ENCODE measurements at places on chromosomes 4 and X.

DNA sequence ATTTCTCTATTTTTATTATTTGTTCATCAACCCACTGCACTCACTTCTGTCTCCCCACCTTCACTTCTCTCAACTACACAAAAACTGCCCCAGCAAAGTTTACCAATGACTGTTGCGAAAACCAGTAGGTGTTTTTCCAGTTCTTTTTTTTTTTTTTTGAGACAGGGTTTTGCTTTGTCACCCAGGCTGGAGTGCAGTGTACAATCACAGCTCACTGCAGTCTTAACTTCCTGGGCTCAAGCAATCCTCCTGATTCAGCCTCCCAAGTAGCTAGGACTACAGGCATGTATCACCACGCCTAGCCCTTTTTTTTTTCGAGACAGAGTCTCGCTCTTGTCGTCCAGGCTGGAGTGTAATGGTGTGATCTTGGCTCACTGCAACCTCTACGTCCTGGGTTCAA, 24.1 kb upstream of the HPRT1 start:
- DNase-seq = no peak

GRCh38 chrX:125202591-125203248, 117.0 kb upstream of the TEX13C start:
- DNase-seq = no peak

GRCh38 chrX:10903523-10903922, 207.6 kb upstream of the HCCS start:
- no peak for DNase-seq

DNA sequence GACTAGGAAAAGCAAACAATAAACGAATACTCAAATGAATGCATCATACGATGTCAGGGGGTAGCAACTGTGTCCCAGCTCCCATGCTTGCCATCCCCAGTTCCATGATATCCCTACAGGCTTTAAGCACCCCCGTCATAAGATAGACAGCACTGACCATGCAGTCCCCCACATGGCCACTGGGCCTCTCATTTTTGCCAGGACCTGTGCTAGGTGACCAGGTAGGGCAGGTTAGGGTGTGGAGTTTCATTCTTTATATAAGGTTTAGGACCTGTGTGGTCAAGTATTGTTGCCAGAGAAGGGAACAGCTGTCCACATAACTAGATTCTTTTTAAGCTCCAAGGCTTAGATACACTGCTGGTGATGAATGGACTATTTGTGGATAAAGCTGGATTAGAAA, 9.7 kb downstream of the PPEF2 start:
- DNase-seq = no peak

DNA sequence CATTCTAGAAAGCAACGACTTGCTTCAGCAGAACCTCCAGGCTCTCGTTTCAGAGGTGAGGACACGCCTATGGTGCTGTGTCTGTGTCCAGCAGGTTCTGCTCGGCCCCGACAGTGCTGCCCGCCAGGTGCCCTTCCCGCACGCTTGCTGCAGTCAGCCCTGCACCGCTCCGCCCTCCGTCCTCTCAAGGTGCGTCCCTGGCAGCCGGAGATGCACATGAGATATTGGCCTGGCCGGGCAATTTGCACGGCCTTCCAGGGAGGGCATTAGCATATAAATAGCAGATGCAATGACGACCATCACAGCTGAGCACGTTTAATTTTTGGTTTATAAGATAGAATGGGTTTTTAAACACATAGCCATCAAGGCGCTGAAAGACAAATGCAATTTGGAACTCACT, 14.4 kb downstream of the UVSSA start:
- no peak for DNase-seq

DNA sequence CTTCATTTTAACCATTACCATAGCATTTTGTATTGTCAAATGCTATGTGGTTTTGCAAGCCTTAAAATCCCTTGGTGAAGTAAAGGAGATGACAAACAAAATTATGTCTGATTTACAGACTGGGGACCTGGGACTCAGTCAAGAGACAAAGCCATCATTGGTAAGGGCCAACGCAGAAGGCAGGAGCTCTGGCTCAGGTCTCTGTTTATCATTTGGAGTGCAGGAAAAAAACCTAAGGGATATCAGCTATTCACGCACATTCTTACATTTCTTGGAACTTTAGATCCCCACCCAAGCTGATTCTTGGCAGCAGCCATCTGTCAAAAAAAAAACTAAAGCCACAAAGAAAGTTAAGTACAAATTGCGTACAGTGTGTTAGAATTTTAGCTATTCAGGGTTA, 731.9 kb downstream of the STPG2 start:
- DNase-seq = no peak

- no peak for DNase-seq
Observed at GRCh38 chrX:69131886-69132285, 33.4 kb downstream of the PJA1 start.

- no peak for DNase-seq
Observed at GRCh38 chrX:150736475-150736874, 43.3 kb downstream of the MTMR1 start.

GRCh38 chrX:10831716-10832502, 211.5 kb upstream of the MID1 start:
- no peak for DNase-seq

DNA sequence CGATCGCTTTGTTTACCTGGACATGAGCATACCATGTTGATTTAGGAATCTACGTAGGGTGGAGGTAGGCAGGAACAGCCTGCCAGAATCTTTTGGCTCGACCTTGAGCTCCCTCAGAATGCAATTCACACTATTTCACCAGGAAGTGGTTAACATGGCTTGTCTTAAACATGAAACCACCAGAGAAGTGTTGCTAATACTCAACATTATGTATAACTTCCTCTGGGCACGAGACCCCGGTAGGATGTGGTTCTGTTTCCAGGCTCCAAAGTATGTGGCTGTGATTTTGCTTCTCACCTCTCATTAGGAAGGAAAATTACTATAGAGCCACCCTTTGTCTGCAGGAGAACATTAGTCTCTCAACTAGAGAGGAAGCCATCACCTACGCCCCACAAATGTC, 59.0 kb upstream of the VCX3B start:
- no peak for DNase-seq

GRCh38 chrX:123740006-123740405, 7.2 kb upstream of the THOC2 start:
- DNase-seq = no peak

DNA sequence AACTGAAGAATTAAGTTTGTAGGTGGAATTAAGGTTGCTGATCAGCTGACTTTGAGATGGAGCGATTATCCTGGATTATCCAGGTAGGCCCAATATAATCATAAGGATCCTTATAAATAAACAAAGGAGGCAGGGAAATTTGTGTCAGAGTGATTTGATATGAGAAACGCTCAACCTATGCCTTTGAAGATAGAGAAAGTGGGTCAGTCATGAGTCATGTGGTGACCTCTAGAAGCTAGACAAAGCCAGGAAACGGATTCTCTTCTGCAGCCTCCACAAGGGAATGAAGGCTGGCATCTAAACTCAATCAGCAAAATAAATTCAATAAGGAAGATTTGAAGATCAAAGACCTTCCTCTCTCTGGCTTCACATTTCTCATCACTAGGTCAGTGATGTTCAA, 41.5 kb upstream of the SMIM10 start:
- no peak for DNase-seq

DNA sequence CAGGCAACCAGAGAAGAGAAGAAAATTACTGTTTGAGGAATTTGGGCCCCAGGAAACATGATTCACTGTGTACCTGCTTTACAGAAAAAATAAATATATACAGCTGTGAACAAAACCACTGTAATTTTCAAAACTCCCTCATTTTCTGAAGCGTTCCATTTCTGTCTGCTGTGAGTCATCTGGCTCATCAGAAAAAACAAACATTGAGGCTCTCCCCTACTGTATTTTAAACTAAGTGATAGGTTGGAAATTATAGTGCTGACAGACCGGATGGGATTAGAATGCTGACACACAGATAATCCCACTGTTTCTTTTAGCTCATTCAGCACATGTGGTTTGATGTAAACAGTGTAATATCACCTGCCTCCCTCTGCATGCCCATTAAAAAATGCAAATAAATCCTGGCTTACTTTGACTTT, 847.0 kb downstream of the TRIML1 start:
- DNase-seq = peak; percentile 81

DNA sequence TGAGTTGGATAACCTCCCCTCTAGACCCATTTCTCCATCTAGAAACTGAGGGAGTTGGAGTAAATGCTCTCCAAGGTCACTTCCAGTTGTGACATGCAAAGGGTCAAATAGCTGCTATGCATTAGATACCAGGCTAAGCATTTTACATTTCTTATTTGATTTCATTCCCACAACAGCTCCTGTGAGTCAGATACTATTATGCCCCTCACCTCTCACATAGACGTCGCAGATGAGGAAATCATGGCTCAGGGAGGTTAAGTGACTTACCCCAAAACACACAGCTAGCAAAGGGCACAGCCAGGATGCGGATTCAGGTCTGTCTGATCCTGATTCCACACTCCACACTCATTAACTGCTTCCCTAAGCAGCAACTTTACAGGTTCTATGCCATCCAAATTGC, 57.7 kb downstream of the PRPS1 start:
- DNase-seq = no peak

- DNase-seq = no peak
Observed at GRCh38 chr4:56817840-56818491, 3.5 kb downstream of the SPINK2 start.

GRCh38 chrX:19852014-19853005, 35.1 kb downstream of the SH3KBP1 start:
- DNase-seq = peak; percentile 46

GRCh38 chr4:52265781-52266525, 214.8 kb downstream of the SPATA18 start:
- DNase-seq = no peak

GRCh38 chr4:108893468-108893867, 130.6 kb upstream of the ETNPPL start:
- no peak for DNase-seq

- DNase-seq = no peak
Observed at GRCh38 chr4:176210101-176210500, 14.7 kb upstream of the SPATA4 start.

DNA sequence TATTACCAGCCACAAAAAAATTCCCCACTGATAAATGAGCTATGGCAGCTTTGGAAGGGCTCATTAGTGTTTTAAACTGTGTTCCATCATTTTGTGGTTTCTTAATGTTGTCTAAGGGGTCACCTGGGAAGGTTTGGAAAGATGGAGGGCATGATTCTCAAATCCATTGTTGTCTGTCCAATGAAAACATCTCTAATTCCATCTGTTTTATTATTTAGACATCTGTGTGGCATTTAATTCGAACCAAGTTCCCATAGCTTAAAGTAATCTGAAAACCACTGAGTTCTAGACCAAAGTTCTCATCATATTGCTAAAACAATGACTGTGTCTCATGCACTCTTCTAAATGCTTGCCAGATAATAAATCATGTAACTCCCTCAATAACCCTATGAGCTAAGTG, 103.8 kb upstream of the PPP3CA start:
- no peak for DNase-seq

GRCh38 chrX:2351999-2352995, 148.5 kb downstream of the DHRSX start:
- DNase-seq = peak; percentile 97

DNA sequence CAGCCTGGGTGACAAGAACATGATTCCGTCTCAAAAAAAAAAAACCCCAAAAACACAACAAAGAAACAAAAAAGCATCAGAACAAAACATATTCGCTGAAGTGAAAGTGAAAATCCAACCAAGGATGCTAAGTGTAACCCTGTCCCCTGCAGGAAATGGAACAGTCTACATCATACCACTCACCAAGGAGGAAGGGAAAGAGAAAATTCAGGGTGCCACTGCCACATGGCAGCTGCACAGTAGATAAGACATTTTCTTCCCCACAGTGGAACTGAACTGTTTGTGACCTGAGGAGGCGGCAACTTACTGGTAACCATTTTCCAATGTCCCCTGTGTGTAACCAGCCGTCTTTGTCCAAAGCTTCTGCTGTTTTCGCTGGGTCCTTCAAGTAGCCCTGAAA, 28.2 kb upstream of the CENPU start:
- no peak for DNase-seq

GRCh38 chrX:19245711-19246269, 97.9 kb upstream of the PDHA1 start:
- no peak for DNase-seq

DNA sequence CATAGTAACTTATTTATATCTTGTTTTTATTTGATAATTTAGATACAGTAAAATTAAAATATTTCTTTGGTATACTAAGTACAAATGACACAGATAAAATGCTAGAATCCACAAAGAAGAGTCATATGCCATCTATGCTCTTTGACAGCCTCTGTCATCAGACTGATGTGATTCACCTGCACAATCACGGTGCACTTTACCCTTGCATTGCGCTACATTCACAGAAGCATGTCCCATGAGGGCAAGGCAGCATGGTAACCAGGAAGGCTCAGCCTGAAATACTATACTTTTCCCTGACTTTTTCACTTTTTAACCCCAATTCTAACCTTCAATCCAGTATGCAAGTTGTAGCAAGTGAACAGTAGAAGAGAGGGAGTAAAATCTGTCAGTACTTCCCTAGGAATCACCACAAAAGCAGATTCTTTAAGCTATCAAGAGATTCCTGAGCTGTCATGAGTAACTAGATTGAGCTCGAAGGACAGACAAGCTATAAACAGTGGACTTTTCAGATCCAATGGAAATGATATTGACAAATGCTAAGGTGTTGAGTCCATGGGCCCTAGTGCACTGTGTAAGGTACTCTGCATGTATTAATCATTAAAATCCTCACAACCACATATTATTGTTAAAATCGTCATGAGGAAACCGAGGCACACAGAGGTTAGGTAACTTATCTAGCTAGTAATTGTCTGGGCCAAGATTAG, 14.2 kb downstream of the SEC24D start:
- no peak for DNase-seq

DNA sequence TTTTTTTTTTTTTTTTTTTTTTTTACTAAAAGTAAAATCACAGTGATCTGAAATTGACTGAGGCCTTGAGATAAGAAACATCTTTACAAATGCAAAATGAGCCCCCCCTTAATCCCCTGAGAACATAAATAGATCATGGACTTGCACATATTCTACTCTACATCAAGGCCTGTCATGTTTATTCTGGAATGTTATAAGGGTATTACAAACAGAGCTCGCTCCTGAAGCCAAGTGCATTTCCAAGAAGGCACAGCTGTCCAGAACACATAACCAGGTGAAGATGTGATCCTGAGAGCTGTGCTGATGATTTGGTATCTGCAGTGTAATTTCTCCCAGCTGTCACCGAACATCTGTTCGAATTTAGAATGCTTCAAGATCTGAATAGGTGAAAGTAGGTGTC, 384.5 kb downstream of the GPAT3 start:
- DNase-seq = no peak

DNA sequence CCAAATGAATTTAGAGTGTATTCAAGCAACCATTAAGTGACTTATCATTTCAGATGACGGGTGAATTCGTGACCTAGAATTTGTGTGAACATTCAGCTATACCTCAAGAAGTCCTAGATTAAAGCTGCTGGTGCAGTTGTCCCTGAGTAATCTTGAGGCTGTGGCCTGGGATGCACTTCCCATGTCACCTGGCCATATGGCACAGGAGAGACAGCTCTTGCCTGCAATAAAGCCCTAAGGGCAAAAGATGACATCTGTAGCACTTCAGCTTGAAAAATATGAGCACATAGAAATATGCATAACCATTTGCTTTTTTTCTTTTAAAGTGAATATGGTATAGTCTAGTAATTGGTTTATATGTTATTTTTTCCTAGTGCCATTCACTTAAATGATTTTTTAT, 125.8 kb downstream of the FHDC1 start:
- DNase-seq = no peak

- DNase-seq = no peak
Observed at GRCh38 chr4:27055221-27055760, 194.7 kb downstream of the STIM2 start.

- no peak for DNase-seq
Observed at GRCh38 chrX:112012360-112012759, 70.2 kb downstream of the TRPC5 start.
